Hepatocyte (in vitro differentiated cells): ENCODE measurements at places on chromosomes 2 and 18. TPM values are rescaled to one million over a fixed set of nuclear protein-coding genes. Genes with fewer than 3 reads are reported as not detected.

Gene ACP1
- total RNA-seq = 175 and 203 TPM in 2 replicates

DNA sequence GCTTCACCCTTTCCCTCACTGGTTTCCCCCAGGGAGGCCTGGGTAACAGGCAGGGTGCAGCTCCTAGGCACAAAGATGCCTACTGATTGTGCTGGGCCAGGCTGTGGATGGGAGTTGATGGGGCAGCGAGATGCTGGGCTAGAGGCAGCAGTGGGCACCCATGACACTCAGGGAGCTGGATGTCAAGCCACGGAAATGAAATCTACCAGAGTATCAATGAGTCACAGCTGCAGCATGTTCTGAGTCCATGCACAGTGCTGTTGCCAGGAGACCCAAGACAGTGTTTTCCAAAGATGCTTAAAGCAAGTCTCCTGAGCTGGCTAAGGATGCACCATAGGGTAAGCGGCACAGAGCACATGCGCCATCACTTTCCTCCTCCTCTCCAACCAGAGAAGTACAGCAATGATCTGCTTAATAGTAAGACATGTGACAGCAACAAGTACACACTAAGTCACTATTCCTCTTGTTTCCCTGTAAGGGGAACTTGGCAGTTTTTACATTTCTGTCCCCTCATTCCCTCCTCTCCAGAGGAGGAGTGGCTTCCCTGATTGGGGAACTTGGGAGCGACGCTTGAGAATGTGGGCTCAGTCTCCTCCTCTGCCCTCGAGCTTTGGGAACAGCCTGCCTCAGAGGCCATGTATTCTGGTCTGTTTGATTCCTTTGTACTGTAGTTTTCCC lies 57.2 kb downstream of the CDC42EP3 start:
- DNase-seq = peak; percentile 56
- H3K27me3 ChIP-seq = no peaks in the 10 kb centered on the region
- H3K4me3 ChIP-seq = no peak overlapping the region
- no peak overlapping the region for H3K27ac ChIP-seq
- H3K36me3 ChIP-seq = no peaks in the 10 kb centered on the region

DNA sequence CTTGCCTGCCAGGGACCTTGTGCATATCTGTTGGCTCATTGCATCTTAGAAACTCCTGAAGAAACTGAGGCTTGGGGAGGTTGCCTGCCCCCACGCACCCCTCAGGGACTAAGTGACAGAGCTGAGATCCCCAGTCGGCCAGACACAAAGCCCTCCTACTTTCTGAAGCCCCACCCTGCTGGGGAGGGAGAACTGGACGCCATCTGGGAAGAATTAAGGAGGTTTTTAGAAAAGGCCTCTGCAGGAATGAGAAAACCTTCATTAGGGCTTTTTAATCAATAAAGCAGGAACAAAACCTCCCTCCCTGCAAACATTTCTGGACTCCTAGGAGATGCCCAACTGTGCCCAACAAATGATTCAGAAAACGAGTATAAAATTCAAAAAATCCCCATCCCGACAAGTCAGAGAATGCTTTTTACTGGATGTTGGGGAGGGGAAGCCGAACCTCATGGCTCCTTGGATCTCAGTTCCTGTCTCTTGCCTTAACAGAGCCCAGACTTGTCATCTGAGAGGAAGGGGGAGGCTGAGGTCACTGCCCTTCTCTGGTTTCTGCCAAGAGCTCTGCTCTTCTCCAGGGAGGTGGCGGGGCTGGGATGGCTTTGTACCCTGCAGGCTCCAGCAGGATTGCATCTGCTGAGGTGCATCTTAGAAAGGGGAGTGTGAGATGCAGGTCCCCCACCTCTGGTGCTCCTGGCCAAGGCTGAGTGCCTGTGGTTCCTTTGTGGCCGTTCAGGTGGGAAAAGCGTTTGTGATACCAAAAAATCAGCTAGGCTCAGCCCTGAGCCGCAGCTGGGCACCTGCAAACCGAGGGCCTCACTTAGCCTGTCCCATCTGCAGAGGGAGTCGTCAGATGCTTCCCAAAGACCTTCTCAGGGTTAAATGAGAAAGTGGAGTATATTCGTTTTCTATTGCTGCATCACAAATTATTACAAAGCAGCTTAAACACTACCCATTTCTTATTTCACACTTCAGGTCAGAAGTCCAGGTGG lies 142.4 kb downstream of the ZFP36L2 start:
- H3K27ac ChIP-seq = peak overlapping the region; percentile 93
- H3K36me3 ChIP-seq = no peaks in the 10 kb centered on the region
- peak; percentile 60 for DNase-seq
- H3K4me3 ChIP-seq = no peak overlapping the region
- H3K4me1 ChIP-seq = peaks cover 72% of the 10 kb centered on the region

Gene SULT1C2
- 21.5 and 25.1 TPM in 2 replicates for total RNA-seq

Gene LOXHD1
- total RNA-seq = not detected in 2 replicates

Gene CCT4
- 107 and 115 TPM in 2 replicates for total RNA-seq

Gene UGT1A9
- total RNA-seq = 9.6 and 9.8 TPM in 2 replicates

DNA sequence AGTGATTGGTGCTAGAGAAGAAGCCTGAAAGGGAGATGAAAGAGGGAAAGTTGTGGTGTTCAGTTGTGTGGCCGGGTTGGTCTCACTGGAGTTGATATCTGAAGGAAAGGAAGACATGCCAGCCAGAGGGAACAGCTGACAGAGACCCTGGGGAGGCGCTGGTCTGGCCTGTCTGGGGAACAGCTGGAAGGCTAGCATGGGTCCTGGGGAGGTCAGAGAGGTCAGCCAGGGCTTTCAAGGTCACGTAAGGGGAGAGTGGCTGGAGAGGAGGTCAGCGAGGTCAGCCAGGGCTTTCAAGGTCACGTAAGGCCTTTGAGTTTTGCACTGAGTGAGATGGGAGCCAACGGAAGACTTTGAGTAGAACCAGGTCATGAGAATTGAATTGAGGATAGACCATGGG lies 11.0 kb downstream of the DYSF start:
- H3K27ac ChIP-seq = no peak overlapping the region
- H3K4me1 ChIP-seq = no peaks in the 10 kb centered on the region
- H3K4me3 ChIP-seq = no peak overlapping the region
- H3K27me3 ChIP-seq = peaks cover 62% of the 10 kb centered on the region
- DNase-seq = no peak

DNA sequence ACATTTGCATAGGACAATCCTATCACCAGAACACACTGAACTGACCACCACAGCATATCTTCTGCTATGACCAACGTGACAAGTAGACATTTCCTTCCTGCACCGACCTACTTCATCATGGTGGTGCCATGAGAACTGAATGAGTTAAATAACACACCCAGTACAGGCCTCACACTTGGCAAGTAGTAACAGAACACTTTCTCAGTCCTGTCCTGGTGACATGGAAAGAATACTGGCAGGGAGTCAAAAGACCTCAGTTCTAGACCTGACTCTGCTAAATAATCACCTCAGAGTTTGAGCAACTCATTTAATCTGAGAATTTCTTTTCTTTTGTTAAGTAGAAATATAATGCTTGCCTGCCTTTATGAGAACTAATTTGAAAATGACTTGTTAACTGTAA lies 186.3 kb upstream of the SMAD7 start:
- no peak for DNase-seq
- H3K27me3 ChIP-seq = no peaks in the 10 kb centered on the region
- H3K36me3 ChIP-seq = no peaks in the 10 kb centered on the region
- H3K4me3 ChIP-seq = no peak overlapping the region
